ENCODE measurements at places on chromosomes 16 and 17. TPM values are rescaled to one million over a fixed set of nuclear protein-coding genes. Genes with fewer than 3 reads are reported as not detected.

DNA sequence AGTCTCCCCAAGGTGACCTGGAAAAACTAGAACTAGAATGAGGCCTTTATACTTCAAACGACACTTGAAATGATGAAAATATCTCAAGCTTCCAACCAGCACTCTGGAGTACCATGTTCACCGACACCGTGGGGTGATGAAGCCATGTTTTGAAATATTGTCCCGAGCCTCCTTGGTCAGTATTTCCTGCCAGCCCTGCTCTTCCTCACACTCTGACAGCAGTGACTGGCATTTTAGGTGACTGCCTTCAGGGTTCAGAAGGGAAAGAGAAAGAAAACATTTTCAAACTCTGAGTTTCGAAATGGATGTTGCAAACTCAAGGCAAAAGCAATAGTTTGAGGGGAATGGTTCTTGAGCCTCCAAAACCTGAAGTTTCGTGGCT, 39.3 kb upstream of the IRX6 start:
- no peaks in the 10 kb centered on the region for H3K4me1 ChIP-seq
- H3K36me3 ChIP-seq, result no peaks in the 10 kb centered on the region
- H3K27ac ChIP-seq, result no peak overlapping the region
- no peak overlapping the region for H3K4me3 ChIP-seq

GRCh38 chr16:86444261-86444660, 66.1 kb upstream of the FOXF1 start:
- H3K4me3 ChIP-seq, result no peak overlapping the region
- no peaks in the 10 kb centered on the region for H3K36me3 ChIP-seq
- H3K27ac ChIP-seq, result no peak overlapping the region
- no peaks in the 10 kb centered on the region for H3K4me1 ChIP-seq
- no peaks in the 10 kb centered on the region for H3K27me3 ChIP-seq

The NMT1 gene
- total RNA-seq, result 53.1 TPM

The HBA2 gene
- 433 TPM for total RNA-seq

The PYY gene
- total RNA-seq, result not detected

Measured in thoracic aorta (tissue), 2 donors.